Naive thymus-derived CD4-positive, alpha-beta T cell (primary cell): ENCODE measurements at places on chromosomes 13 and 19. TPM values are rescaled to one million over a fixed set of nuclear protein-coding genes. Genes with fewer than 3 reads are reported as not detected.

DNA sequence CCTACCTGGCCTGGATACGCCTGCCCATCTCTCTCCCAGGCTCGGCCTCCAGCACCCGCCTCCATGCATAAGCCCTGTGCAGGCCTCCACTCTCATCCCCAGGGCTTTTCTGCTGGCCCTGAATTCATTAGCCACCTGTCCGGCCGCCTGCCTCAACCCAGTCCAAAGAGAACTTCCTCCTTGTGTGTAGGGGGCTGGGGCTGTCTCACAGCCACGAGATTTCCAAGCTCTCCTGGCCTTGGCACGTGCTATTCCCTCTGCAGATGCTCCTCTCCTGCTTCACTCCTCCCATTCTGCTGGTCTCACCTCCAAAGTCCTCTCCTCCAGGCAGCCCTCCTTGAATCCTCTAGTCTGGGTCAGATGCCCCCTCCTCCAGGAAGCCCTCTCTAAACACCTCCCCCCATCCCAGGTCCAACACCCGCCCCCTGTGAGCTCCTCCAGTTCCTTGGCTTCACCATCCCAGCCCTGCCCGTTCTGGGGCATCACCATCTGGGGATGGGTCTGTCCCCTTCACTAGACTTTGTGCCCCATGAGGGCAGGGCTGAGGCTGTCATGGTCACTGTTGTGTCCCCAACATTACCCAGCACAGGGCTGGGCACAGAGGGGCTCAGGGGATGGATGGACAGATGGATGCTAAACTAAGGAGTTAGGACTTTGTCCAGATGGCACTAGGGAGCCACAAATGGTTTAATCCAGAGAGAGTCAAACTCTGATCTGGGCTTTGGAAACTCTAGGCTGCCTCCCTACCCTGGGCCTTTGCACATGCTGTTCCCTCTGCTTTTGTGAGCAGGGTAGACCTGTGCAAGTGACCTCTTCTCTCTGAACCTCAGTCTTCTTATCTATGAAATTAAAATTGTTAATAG, 14.8 kb downstream of the MEIS3 start:
- H3K27ac ChIP-seq: no peak overlapping the region
- no peaks in the 10 kb centered on the region for H3K36me3 ChIP-seq
- H3K4me3 ChIP-seq: no peak overlapping the region
- no peaks in the 10 kb centered on the region for H3K27me3 ChIP-seq
- DNase-seq: no peak

The ZNF235 gene
- 5.5 TPM for total RNA-seq

GRCh38 chr19:28542394-28543243, 670.3 kb downstream of the UQCRFS1 start:
- H3K4me1 ChIP-seq: no peaks in the 10 kb centered on the region
- no peak overlapping the region for H3K4me3 ChIP-seq
- H3K36me3 ChIP-seq: no peaks in the 10 kb centered on the region
- H3K27me3 ChIP-seq: no peaks in the 10 kb centered on the region
- no peak for DNase-seq

DNA sequence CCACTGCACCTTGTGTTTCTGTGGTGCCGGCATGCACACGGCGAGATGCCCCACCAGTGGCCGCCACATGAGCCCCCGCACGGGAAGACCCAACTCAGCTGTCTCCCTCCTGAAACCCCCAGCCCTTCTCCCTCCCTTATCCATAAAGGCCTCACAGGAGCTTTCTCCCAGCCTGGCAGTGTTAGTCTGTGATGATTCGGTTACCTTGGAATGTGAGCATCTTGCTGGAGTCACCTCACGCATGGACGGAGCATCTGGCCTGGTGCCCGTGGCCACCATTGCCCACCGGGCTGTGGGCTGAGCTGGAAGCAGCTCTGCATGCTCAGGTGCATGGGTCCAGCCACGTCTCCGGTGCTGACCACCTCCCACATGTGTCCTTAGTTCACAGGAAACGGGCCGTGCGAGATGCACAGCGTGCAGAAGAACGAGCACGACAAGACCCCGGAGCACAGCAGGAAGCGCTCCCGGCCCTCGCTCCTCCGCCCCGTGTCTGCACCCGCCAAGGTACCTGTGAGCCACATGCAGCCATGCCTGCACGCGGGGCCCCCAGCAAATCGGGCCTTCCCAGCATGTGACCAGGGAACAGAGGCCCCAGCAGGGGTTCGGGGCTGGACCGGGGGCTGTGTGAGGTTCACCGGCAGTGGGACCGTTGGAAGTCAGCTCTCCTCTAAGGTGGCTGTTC, 22.0 kb downstream of the SIN3B start:
- no peak overlapping the region for H3K27ac ChIP-seq
- H3K27me3 ChIP-seq: no peaks in the 10 kb centered on the region
- DNase-seq: no peak
- no peak overlapping the region for H3K4me3 ChIP-seq

DNA sequence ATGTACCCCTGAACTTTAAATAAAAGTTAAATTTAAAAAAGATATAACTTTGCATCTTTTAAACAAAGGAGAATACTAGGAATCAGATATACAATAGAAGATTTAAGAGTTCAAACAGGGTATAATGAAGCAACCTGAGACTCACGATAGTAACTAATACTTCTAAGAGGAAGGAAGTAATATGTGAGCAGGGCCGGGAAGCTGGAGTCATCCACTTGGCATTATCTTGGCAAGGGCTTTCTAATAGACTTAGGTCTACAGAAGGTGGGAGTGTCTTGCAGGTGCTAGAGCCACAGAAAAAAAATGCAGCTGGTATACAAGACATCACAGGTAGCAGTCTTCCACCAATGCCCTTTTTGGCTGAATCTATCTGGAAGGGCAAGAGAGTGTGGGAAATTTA, 231.9 kb downstream of the KCTD12 start:
- no peaks in the 10 kb centered on the region for H3K4me1 ChIP-seq
- no peak overlapping the region for H3K4me3 ChIP-seq
- H3K36me3 ChIP-seq: no peaks in the 10 kb centered on the region

The CYP4F8 gene
- not detected for total RNA-seq

DNA sequence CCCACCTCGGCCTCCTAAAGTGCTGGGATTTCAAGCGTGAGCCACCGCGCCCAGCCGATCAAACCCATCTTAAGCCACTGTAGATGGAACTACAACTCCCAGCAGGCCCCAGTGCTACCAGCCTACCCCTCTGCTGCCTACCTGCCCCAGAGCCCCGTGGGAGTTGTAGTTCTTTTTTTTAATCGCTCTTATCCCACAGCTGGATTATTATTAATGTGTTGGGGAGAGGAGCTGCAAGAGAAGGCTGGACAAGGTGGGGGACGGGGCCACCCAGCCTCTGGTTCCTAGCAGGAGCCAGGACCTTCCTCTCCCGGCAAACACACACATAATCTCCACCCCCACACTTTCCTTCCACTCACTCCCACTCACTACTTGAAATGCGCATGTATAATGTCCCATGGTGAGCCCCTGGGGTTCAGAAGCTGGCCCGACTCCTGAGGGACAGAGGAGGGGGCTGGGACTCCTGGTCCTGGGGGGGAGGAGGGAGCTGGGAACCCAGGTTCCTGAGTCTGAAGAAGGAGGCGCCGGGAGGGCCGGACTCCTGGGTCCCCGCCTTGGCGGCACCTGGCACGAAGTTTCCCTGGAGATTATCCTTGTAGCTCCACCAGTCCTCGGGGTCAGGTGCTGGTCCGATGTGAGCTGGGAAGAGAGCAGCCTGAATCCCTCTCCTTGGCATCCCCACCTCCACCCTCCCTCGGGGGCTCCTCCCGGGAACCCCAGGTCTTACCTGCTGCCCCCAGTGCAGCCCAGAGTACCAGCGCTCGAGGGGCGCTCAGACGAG, 958 bp downstream of the CA11 start:
- DNase-seq: peak; percentile 78
- H3K27ac ChIP-seq: peak overlapping the region; percentile 79
- no peaks in the 10 kb centered on the region for H3K36me3 ChIP-seq
- H3K27me3 ChIP-seq: no peaks in the 10 kb centered on the region
- peak overlapping the region; percentile 94 for H3K4me3 ChIP-seq
- peaks cover 21% of the 10 kb centered on the region for H3K4me1 ChIP-seq

GRCh38 chr13:58300224-58300623, 668.7 kb downstream of the PCDH17 start:
- no peaks in the 10 kb centered on the region for H3K36me3 ChIP-seq
- no peak overlapping the region for H3K27ac ChIP-seq
- no peaks in the 10 kb centered on the region for H3K4me1 ChIP-seq

The PDX1 gene
- total RNA-seq: not detected

The SPRED3 gene
- 2.9 TPM for total RNA-seq

- no peak overlapping the region for H3K4me3 ChIP-seq
- H3K36me3 ChIP-seq: no peaks in the 10 kb centered on the region
- no peak overlapping the region for H3K27ac ChIP-seq
Observed at GRCh38 chr19:21109116-21109515, 27.1 kb downstream of the ZNF714 start.

DNA sequence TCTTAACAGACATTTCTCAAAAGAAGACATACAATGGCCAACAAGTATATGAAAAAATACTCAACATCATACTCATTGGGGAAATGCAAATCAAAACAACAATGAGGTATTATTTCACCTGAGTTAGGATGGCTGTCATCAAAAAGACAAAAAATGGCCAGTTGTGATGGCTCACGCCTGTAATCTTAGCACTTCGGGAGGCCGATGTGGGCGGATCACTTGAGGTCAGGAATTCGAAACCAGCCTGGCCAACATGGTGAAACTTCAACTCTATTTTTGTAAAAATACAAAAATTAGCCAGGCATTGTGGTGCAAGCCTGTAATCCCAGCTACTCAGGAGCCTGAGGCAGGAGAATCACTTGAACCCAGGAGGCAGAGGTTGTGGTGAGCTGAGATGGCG, 22.0 kb downstream of the CEACAM16 start:
- H3K27ac ChIP-seq: no peak overlapping the region
- H3K36me3 ChIP-seq: no peaks in the 10 kb centered on the region
- H3K4me1 ChIP-seq: no peaks in the 10 kb centered on the region
- H3K27me3 ChIP-seq: no peaks in the 10 kb centered on the region
- H3K4me3 ChIP-seq: no peak overlapping the region

DNA sequence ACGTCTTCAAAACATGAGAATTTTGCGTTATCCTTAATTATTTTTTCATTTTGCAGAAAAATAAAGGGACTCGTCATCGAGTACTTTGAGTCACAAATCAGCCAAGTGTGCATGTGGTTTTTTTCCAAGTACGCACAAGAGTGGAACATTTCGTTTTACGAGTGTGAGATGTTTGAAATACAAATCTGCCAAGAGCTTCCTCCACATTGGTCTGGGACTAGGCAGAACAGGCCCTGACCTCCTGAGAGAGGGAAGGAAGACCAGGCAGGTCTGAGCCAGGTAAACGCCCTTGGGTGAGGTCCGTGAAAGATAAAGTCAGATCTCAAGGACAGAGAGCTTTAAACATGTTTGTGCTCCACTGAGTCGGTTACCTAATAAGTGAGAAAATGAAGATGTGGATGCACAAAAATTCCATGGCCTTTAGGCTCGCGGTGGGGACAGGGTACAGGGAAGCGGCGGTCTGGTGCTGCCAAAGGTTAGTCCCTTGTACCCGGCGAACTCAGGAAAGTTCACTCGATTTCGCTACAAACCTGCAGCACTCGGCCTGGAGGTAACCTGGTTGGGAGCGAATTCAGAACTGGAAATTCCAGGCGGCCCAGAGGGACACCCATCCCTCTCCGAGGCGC, 473 bp upstream of the ITM2B start:
- H3K36me3 ChIP-seq: peaks cover 9% of the 10 kb centered on the region
- peak overlapping the region; percentile 94 for H3K27ac ChIP-seq
- H3K27me3 ChIP-seq: no peaks in the 10 kb centered on the region
- H3K4me3 ChIP-seq: peak overlapping the region; percentile 81
- DNase-seq: no peak
- peaks cover 24% of the 10 kb centered on the region for H3K4me1 ChIP-seq

The PALM gene
- not detected for total RNA-seq

The FGF22 gene
- 0.51 TPM for total RNA-seq

DNA sequence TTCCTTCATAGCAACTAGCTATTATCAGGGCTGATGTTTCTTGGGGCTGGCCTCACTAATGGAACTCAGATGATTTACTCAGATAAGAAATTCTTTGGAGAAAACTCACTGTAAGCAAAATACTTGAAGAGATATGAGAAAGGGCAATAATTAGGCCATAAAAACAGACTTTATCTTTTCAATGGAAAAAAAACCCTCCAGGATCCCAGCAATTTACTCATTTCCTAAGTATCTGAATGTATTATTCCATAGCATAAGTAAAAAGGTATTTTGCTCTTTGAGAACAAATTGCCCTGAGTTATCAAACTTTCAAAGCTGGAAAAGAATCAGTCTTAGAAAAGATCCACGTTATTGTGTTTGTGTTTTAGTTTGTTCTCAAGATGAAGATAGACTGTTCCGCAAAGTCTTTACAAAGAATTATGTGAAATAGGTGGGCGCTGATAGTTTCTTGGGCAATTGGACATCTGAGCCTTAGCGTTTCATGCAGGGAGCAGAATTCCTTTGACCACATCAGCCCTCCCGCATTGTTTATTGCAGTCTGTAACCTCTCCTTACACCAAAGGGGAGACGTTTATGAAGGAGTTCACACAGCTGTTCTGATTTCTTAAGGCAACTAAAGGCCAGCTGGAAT, 29.1 kb upstream of the CSNK1A1L start:
- no peaks in the 10 kb centered on the region for H3K4me1 ChIP-seq
- H3K27ac ChIP-seq: no peak overlapping the region
- no peak for DNase-seq
- no peaks in the 10 kb centered on the region for H3K27me3 ChIP-seq

The BCL3 gene
- 10.2 TPM for total RNA-seq

DNA sequence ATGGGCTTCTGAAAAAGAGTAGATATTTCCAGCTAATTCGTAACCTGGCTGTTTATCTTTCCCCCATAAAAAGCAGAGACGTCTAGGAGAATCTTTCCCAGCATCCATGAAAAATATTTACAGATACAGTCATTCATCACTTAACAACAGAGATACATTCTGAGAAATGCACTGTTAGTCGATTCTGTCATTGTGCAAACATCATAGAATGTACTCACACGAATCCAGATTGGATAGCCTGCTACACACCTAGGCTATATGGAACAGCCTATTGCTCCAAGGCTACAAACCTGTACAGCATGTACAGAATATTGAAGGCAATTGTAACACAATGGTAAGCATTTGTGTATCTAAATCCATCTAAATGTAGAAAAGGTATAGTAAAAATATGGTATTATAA, 530.2 kb upstream of the NBEA start:
- no peak overlapping the region for H3K4me3 ChIP-seq
- no peaks in the 10 kb centered on the region for H3K36me3 ChIP-seq
- no peaks in the 10 kb centered on the region for H3K27me3 ChIP-seq
- H3K4me1 ChIP-seq: no peaks in the 10 kb centered on the region

The TBXA2R gene
- 5.9 TPM for total RNA-seq

DNA sequence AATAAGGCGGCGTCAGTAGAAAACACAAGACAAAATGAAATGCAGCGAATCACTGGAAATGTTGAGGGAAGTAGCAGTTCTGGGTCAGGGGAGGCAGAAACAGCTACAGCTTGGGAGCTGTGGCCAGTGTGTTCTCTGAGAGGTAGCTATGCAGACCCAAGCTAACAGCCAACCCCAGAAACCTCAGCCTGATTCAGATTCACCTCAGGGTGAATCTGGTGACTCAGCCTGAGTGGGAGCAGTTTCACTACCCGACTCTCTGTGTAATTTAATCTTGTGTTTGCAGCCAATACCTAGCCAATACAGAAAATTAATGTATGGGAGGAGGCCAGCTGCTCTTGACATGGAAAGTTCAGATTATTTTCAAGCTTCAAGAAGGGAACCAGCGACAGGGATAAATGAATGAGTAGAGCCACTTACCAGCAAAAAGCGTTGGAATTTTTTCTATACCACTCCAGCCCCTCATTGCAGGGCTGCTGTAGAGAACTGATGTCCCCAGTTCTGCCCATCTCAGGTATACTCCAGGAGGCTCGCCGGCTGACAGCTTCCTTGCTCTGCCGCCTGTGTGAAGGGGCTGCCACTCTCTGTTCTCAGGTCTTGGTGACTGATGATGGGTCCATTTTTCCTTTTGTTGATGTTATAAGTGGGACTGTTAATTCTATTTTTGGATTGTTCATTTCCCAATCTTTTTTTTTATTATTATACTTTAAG, 8.9 kb downstream of the IGFL3 start:
- H3K4me1 ChIP-seq: no peaks in the 10 kb centered on the region
- H3K36me3 ChIP-seq: no peaks in the 10 kb centered on the region
- H3K27ac ChIP-seq: no peak overlapping the region
- no peak overlapping the region for H3K4me3 ChIP-seq

The OR10H1 gene
- not detected for total RNA-seq
